ENCODE measurements at places on chromosomes 12 and 14.

DNA sequence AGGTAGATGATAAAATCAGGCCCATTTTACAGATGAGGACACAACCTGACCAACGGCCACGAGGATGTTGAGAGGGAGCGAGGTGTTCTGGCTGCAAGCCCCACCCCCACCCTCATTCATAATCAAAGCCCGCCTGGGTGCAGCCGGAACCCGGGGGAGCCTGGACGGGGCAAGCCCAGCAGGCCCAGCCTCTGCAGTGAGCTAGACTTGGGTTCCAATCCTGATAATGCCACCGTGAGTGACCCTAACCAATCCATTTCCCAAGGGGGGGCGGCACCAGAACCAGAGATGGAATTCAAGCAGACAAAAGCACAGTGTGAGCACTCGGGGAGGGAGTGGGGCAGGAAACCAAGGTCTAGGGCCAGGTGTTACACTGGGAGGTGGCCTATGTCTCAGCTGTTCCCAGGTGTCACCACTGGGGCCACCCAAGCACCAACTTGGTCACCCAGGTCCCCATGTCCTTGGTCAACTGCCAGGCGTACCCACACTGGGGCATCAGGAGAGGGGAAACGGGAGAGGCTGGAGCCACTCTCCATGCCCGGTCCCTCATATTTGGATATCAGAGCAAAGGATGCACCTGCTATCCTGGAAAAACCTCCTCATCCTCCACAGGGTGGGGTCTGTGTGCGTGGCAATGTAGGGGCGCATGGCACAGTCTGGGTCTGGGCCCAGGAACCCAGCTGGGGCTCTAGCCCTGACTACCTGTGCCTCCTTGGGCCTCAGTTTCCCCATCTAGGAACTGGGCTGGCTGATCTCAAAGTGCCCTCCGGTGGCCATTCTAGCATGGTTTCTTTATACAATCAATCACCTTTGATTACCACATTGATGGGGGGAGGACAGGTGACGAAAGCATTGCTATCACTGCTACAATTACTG lies 58.4 kb downstream of the FAM222A start:
- no peak for DNase-seq

DNA sequence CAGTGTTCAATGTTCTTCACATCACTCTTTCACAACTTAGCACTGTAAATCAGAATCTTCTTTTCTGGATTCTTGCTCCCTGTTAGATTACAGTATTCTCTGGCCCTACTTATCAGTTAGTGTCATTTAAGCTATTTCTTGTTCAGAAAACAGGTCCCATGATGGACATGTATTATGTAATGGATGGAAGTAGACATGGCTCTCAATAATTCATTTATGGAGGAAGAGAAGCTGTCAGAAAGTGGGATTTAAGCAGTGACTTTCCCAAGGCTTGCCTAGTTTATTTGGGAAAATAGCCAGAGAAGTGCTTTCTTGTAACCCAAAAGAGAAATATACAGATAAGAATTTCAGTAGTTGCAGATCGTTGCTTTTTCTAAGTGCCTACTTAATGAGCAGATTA lies 1.6 kb downstream of the ERC1 start:
- DNase-seq, result no peak

- DNase-seq, result no peak
Observed at GRCh38 chr12:130847112-130847511, 8.1 kb upstream of the STX2 start.

DNA sequence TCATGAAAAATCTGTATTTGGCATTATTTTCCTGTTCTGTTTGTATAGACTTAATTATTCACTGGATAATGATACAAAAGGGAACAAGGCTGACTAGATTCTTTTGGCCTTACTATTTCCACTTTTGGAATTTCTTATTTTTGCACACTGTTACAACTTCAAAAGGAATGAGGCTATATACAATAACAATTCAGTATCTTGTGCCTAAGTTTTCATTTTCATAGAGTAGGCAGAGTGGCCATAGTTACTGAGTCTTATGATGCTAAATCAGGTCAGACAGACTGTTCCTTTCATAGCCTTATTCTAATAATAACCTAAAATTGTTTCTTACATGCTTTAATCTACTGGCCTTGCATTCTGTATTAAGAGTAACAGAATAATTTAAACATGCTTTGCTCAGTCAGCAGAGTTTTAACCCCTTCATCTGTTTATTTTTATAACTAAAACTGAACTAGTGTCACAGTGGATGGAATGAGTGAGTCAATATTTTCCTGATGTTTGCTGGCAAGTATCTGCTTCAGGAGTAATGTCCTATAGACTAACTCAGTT lies 10.5 kb downstream of the TTC8 start:
- DNase-seq, result no peak

GRCh38 chr12:65464930-65465329 lies 186.4 kb downstream of the MSRB3 start:
- DNase-seq, result no peak

GRCh38 chr12:91105807-91106206 lies 5.5 kb downstream of the LUM start:
- no peak for DNase-seq

DNA sequence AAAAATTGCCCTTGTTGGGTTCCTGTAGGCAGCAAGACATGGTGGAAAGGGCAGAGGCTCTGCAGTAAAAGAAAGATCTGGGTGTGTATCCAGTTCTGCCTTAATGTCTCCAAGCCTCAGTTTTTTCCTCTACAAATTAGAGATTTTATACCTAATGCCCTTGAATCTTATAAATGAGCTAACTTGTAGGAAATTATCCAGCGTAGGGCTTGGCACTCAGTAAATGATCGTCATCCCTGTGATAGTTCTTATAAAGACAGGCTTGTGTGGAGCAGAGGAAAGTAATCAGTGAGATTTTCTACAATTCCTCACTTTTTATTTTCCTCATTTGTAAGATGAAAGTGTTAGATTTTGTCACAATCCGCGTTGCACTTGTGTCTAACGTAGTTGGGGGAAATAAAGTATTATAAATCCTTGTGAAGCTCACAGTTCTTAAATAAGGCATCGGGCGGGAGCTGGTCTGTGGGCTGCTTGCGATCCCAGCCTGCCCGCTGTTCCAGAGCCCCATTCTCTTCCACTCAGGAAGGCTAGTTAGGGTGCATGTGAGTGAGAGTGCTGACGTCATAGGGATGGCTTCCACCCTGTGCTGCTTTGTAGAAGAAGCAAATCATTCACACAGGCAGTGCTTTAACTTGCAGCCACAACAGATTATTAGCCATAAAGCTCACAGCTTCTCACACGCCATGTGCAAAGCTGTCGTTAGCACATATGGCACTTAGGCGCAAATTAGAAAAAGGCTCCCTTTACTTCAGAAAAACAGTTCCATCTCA lies 87.6 kb downstream of the EML1 start:
- no peak for DNase-seq

DNA sequence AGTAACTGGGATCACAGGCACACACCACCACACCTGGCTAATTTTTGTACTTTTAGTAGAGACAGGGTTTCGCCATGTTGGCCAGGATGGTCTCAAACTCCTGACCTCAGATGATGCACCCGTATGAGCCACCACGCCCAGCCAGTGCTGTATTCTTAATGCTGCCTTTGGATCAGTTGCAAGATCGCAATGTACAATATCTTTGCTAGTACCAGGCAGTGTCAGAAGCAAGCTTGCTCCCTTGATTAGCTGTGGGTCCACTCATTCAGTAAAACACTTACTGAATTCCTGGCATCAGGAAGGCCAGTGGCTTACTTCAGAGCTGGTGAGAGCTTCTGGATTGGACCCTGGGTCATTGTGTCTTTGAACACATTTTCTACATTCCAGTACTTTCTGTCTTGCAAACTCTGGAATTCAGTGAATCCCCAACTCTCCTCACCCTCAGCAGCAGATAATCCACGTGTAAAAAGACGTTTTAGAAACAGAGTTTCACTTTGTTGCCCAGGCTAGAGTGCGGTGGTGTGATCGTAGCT lies 1183.7 kb downstream of the AACS start:
- no peak for DNase-seq

- no peak for DNase-seq
Observed at GRCh38 chr12:116262741-116263140, 14.8 kb downstream of the MED13L start.

- DNase-seq, result no peak
Observed at GRCh38 chr12:39627914-39628313, 8.3 kb upstream of the ABCD2 start.

DNA sequence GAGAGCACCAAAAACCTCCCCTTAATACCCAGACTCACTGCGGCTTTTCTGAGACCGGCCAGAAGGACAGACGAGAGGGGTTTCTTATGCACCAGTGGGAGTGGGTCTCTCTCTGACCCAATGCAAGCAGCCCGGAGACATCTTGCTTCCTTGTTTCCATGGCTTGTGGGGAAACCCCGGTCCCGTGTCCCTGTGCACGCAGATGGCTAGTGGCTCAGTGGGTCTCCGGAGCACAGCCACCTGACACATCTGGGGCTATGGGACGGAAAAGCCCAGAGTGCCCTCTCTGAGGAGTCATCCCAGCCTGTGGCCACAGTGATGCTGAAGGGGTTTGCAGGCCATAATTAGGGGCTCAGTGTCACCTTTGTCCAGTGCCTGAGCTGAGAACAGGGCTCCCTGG lies 197.6 kb downstream of the PHETA1 start:
- DNase-seq, result no peak

DNA sequence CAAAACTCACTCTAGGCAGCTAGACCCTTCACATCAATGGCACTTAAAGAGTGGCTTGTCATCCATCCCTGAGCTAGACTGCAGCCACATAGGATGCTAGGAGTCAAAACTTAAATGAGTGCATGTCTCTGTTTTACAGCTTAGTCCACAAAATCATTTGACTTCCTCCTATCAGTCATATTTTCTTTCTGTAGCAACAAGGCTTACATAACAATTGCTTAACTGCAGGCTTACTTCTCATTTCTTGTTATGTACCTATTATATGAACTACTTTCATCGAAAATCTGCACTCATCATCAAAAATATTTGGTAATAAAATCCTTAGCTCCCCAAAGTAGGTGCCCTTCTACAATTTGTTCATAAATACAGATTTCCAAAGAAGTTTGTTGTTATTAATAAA lies 30.1 kb downstream of the CLEC1A start:
- no peak for DNase-seq

- no peak for DNase-seq
Observed at GRCh38 chr12:46480316-46480715, 107.7 kb upstream of the SLC38A2 start.

DNA sequence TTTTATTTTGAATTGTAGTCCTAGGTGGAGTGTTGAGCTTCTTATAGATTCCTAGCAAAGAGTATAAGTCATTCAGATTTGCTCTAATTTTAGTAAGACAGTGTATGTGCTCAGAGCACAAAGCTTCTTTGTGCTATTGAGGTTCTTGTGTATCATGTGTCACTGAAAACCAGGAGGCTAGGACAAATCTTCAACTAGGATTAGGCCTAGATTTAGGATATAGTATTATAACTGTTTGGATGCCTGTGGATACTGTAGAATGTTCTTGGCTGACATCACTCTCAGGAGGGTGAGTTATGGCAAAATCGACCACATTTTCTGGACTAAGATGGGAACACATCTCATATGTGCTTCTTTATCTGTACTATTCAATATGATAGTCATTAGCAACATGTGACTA lies 86.5 kb downstream of the DHRS2 start:
- DNase-seq, result no peak

DNA sequence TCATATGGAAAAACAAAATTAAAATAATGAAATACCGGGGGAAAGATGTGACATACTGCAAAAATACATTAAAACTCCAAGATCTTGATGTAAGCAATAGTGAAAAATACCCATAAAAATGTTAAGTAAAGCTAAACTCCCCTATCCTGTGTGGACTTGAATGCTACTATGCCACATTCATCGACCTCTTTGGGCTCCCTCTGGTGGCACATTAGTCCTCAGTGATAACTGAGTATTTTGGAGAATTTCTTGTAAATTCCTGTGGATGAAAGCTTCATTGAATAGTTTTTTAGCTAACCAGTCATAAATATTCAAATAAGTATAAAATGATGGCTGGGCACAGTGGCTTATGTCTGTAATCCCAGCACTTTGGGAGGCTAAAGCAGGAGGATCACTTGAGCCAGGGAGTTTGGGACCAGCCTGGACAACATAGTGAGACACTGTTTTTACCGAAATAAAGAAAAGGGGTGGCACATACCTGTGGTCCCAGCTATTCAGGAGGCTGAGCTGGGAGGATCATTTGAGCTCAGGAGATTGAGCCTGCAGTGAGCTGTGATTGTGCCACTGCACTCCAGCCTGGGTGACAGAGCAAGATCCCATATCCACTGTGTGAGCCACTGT lies 42.4 kb upstream of the SGPP1 start:
- DNase-seq, result peak; percentile 24

DNA sequence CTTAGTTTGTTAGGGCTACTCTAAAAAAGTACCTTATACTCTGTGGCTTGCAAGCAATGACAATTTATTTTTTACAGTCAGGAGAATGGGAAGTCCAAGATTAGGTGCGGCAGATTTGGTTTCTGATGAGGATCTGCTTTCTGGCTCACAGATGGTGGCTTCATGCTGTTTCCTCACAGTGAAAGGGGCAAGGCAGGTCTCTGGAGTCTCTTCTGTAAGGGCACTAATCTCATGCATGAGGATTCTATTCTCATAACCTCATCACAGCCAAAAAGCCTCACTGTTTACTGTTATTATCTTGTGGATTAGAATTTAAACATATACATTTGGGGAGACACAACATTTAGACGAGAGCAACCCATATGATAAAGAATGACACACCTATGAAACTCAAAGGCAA lies 1957.4 kb upstream of the SEL1L start:
- DNase-seq, result no peak

- DNase-seq, result peak; percentile 21
Observed at GRCh38 chr12:117098361-117099217, 627 bp downstream of the TESC start.

GRCh38 chr14:81324011-81324410 lies 76.1 kb downstream of the STON2 start:
- no peak for DNase-seq

DNA sequence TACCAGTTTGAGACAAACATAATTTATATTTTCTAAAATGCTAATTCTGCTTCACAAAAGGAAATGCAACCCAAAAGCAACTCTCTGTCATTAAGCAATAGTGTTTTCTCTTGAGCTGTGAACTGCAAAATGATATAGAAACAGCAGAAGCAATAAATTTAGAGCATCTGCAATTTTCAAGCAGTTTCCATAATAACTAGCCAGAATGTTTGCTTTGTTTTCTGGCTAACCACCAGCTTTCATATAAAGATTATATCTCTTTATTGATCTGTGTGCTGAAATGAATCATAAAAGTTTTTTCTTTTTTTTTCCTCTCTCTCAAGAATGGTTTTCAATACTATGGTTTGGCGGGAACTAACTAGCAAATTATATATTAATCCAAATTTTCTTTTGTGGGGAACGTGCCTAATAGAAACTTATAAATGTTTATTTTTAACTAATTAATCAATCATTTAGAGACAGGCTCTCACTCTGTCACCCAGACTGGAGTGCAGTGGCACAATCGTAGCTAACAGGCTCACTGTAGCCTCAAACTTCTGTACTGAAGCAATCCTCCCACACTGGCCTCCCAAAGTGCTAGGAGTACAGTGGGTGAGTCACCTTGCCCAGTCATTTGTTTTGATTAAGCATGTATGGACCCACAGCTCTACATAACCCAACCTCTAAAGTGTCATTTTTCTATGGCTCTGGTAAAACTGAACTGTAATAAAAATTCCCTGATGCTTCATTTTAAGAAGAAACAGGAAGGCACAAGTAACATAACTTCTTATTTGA lies 830.1 kb upstream of the MGAT4C start:
- DNase-seq, result no peak

All from stimulated activated CD4-positive, alpha-beta T cell treated with anti-CD3 and anti-CD28 coated beads, Interleukin-2, amount 100 ng/mL, for 48 hours (primary cell).